ENCODE measurements at places on chromosomes 3 and 15. TPM values are rescaled to one million over a fixed set of nuclear protein-coding genes. Genes with fewer than 3 reads are reported as not detected.

The FOXP1 gene
- total RNA-seq: 138 TPM

The FEZF2 gene
- total RNA-seq: not detected

The STRIT1 gene
- total RNA-seq: not detected

- H3K27ac ChIP-seq: no peak overlapping the region
- H3K4me3 ChIP-seq: no peak overlapping the region
- no peaks in the 10 kb centered on the region for H3K4me1 ChIP-seq
These were observed 271.9 kb downstream of the FEZF2 start for GRCh38 chr3:62101488-62101887.

- no peak overlapping the region for H3K27ac ChIP-seq
- H3K36me3 ChIP-seq: no peaks in the 10 kb centered on the region
- no peak overlapping the region for H3K4me3 ChIP-seq
- H3K4me1 ChIP-seq: no peaks in the 10 kb centered on the region
- no peaks in the 10 kb centered on the region for H3K27me3 ChIP-seq
- DNase-seq: no peak
These were observed 770.4 kb upstream of the SEMA6D start for GRCh38 chr15:46946953-46947352.

GRCh38 chr3:157147099-157147803, 12.7 kb downstream of the CCNL1 start:
- no peak for DNase-seq
- H3K4me1 ChIP-seq: peaks cover 38% of the 10 kb centered on the region
- H3K27me3 ChIP-seq: no peaks in the 10 kb centered on the region
- H3K27ac ChIP-seq: no peak overlapping the region
- H3K4me3 ChIP-seq: no peak overlapping the region

GRCh38 chr15:57556040-57556439, 35.7 kb upstream of the MYZAP start:
- H3K36me3 ChIP-seq: no peaks in the 10 kb centered on the region
- H3K4me3 ChIP-seq: no peak overlapping the region
- DNase-seq: no peak
- no peak overlapping the region for H3K27ac ChIP-seq

DNA sequence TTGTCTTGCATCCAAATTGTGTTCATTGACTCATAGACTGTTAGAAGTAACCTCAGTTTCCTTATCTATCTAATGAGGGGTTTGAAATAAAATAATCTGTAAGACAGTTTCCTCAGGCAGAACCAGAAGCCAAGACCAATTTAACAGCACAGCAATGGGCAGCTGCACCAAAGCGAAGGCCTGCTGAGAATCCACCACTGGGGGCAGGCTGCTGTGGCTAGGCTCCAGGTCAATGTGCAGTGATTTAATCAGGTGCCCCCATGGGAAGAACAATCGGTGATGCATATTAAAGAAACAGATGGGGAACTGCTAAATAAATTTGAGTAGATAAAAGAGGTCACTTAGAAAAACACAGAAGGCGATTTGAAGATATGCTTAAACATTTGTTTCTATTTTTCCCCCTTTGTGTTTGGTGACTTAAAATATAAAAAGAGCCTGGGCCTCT, 28.0 kb upstream of the TMOD3 start:
- DNase-seq: no peak
- H3K27ac ChIP-seq: no peak overlapping the region
- peaks cover 5% of the 10 kb centered on the region for H3K4me1 ChIP-seq
- H3K4me3 ChIP-seq: no peak overlapping the region
- H3K36me3 ChIP-seq: no peaks in the 10 kb centered on the region

The RTP4 gene
- 3.9 TPM for total RNA-seq

- H3K27ac ChIP-seq: no peak overlapping the region
- H3K27me3 ChIP-seq: no peaks in the 10 kb centered on the region
- H3K4me3 ChIP-seq: no peak overlapping the region
- H3K4me1 ChIP-seq: no peaks in the 10 kb centered on the region
- no peaks in the 10 kb centered on the region for H3K36me3 ChIP-seq
- no peak for DNase-seq
These were observed 28.6 kb downstream of the LRTM1 start for GRCh38 chr3:54899273-54899672.

DNA sequence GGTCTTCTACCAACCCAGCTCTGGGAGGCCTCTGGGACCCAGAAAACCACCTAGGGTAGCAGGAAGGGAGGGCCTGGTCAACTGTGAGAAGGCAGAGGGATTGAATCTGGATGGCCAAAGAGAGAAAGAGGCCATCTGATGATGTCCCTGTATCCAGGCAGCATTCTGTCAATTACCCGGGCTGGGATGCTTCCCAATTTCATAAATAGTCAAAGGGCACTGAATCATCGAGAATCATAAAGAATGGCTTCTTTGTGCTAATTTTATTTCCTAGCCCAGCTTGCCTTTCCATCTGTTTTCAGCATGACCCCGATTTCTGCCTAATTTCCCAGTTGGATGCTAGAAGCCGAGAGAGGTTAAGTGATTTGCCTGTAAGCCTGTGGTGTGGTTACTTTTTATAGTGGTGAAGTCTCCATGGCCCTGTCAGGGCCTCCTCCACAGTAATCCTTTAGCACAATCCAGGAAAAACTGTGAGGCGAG, 129.2 kb downstream of the FAM43A start:
- H3K27me3 ChIP-seq: peaks cover 17% of the 10 kb centered on the region
- H3K4me3 ChIP-seq: no peak overlapping the region
- no peak for DNase-seq
- no peak overlapping the region for H3K27ac ChIP-seq
- no peaks in the 10 kb centered on the region for H3K36me3 ChIP-seq

DNA sequence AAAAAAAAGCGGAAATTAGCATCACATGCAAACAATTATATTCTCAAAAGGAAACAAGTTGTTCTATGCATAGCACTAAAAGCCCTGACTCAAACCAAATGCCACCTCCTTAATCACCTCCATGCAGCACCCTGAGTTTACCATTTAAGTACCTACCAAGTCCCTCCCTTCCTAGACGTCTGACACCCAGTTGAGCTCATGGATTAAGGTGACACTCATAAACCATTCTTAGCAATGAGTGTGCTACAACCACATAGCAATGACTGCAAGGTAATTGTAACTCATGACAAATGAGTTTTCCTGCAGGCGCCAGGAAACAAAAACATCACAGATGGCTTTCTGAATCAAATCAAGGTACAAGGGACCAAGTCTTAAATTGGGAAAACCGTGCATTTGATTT, 32.0 kb downstream of the WWTR1 start:
- no peak for DNase-seq
- peaks cover 13% of the 10 kb centered on the region for H3K27me3 ChIP-seq
- no peaks in the 10 kb centered on the region for H3K36me3 ChIP-seq
- peaks cover 20% of the 10 kb centered on the region for H3K4me1 ChIP-seq
- H3K4me3 ChIP-seq: no peak overlapping the region
- no peak overlapping the region for H3K27ac ChIP-seq

GRCh38 chr3:132084982-132085381, 50.2 kb upstream of the CPNE4 start:
- H3K27ac ChIP-seq: no peak overlapping the region
- H3K36me3 ChIP-seq: no peaks in the 10 kb centered on the region
- no peak overlapping the region for H3K4me3 ChIP-seq
- H3K27me3 ChIP-seq: no peaks in the 10 kb centered on the region

DNA sequence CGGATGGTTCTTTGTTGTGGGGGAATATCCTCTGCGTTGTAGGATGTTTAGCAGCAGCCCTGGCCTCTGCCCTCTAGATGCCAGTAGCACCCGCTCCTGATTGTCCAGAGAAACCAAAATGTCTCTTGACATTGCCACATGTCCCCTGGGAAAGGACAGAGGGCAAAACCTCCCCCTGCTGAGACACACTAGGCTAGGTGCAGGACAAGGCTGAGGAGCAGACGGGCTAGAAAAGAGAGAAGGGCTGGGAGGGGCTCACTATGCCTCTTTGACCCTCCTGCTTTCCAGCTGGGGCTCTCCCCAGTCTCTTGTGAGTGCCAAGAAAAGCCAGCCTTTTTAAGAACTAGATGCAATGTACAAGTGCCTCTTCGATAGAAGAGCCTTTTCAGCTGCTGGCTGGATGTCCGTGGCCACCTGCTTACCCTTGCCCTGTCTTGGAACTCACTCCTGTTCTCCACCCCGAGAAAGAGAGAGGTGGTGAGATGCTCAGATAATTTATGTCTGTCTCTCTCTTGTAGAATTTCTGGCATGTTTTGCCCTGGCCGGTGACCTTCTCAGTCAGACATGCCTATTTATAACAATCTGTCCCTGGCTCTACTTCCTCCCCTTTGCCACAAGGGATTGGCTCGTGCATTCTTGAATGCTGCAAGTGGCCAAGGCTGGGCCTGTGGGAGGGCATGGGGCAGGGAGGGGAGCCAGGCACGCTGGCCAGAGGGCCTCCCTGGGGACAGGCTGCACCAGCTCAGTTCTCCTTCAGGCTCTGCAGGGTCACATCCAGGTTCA, 142.6 kb downstream of the RPLP1 start:
- no peaks in the 10 kb centered on the region for H3K36me3 ChIP-seq
- no peak overlapping the region for H3K27ac ChIP-seq
- H3K4me3 ChIP-seq: no peak overlapping the region
- H3K27me3 ChIP-seq: peaks cover 18% of the 10 kb centered on the region
- H3K4me1 ChIP-seq: peaks cover 2% of the 10 kb centered on the region
- DNase-seq: no peak

DNA sequence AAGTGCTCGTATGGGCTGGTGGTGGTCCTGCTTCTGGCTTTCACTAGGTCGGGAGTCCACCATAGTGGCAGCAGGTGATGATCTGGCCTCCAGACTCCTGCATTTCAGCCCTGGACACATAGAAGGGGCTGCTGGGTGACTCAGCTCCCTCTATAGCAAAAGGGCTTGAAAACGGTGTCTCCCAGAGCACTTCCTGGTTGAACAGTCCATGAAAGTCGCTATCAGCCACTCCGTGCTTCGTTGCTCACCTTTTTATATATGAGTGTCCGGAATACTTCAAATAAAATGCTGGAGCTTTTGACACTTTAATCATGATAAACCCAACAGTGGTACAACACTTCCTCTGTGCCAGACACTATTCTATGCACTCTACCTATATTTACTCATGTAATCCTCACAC, 213.2 kb downstream of the PDZRN3 start:
- H3K4me3 ChIP-seq: no peak overlapping the region
- no peak overlapping the region for H3K27ac ChIP-seq
- H3K4me1 ChIP-seq: no peaks in the 10 kb centered on the region
- no peaks in the 10 kb centered on the region for H3K27me3 ChIP-seq
